CD4-positive, alpha-beta T cell treated with Interleukin-15 for 4 hours (primary cell): ENCODE measurements at places on chromosomes 5 and 9.
A peak's percentile ranks its signal among the peaks of the same experiment; 100 is the strongest.

- DNase-seq: peak; percentile 44
Observed at GRCh38 chr9:88578121-88579049, 43.4 kb downstream of the NXNL2 start.

DNA sequence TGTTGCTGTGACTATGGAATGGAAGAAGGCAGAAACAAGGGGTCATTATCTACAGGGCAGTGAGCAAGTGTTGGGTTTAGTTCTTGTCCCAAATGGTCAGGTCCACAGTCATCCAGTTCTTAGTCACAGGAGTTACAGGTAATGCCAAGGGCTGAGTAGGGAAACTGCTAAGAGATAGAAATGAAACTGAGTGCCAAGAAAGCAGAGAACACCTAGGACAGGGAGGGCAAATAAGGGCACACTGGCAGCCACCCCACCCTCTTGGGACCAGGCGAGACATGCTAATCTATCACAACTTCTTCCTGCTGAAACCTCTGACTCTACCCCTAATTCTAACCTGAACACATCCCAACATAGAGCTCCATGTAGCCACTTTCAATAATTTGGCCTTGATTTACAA, 103.2 kb downstream of the KLF4 start:
- no peak for DNase-seq

DNA sequence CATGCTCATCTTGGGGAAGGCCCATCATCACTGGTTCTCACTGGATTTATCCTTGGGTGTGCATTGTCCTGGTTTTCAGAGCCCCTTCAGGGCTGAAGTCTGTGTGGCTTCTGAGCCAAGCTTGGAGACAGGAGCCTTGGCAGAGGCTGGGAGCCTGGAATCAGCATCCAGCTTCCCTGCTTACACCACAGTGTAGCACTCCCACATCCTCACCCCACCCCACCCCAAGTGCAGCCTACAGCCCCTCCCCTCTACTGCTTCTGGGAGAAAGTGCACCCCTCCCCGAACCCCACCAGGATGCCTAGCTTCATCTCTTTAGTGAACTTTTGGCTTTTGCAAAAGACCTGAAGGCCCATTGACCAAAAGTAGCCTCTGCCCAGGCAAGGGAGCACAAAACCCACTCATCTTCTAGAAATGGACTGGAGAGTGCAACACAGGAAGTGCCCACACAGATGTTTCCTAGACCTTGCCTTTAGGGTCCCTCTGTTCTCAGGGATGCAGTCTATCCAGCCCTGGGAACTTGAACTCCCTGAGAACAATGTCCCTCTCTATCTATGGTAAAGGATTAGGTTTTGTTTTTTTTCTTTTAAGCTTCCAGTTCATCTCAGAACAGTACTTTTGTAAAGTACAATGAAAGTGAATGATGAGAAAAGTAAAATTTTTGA, 189.7 kb downstream of the PALM2AKAP2 start:
- no peak for DNase-seq

DNA sequence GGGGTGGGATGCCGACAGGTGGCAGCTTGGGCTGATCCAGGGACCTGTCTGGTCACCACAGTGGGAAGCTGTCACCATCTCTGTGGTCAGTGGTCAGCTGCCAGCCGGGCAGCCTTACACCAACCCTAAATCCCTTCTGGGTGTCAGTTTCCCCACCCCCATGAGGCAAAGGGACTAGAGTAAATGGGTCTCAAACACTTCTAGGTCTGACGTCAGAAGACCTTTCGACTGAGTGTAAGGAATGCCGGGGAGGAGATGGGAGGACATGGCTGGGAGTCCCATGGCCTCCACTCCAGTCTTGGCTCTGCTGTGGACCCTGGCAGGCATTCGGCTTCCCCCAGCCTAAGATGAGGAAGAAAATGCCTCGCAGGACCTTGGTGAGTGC, 40.3 kb upstream of the SLC25A51 start:
- DNase-seq: no peak

DNA sequence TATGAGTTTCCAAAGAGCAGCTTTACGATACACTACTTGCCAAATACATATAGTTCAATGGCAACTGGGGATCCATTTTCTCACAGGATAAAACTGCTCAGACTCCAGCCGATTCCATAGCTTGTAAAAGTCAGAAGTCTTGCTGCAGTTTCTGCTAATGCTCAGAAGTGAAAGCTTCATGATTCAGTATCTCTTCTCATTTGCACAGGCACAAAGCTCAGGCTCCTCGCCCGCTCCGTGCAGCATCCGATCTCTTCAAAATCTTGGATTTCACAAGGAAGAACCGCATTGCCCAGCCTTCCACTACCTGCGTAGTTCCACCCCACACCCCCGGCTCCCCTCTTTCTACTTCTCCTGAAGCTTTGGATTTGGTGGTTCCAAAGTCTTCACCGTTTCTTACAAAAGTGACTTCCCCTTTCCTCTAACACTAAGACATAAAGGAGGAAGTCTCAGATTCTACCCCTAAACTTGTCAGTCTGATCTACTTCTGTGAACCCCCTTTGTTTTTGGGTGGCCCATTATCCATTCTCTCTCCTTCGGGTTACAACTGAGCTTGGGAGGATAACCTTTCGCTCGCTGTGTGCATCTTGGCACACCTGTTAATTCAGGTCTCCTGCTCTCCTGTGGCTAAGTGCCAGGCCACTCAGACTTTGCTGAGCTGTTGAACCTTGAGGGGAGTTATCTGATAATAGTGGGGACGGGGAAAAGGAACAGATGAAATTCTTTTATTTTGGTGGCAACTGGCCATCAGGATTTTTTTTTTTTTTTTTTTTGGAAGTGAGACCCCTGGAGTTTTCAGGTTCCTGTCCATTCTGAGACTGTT, 194.1 kb downstream of the GNA14 start:
- no peak for DNase-seq

DNA sequence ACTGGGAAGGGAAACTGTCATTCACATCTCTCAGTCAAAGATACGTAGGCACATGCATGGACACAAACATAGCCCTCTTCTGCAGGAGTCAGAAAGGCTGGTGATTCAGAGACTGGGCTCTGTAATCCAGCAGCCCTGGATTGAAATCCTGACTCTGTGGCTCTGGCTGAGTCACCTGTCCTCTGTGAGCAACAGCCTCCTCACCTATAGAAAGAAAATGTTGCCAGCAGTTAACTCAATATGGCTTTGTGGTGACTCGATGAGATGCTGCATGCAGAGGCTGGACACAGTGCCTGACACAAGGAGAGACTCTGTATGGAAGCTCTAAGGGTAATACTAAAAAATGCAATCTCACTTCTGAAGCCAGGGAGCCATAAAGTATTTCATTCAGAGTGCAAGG, 23.9 kb upstream of the CDKN2AIPNL start:
- DNase-seq: peak; percentile 7

- peak; percentile 45 for DNase-seq
Observed at GRCh38 chr9:127980060-127980705, 606 bp downstream of the EEIG1 start.

DNA sequence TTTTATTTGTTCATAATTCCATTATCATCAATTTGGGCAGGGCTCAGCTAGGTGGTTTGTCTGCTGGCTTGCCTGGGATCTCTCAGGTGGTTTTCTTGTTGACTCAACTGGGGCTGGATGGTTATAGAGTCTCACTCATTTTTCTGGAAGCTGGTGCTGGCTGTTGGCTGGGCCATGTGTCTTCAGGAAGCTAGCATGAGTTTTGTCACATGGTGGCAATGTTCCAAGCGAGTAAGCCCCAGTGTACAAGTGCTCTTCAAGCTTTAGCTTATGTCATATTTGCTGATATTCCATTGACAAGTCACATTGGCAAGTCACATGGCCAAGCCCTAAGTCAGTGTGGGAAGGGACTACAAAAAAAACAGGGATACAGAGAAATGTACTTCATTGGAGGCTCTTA, 2.3 kb upstream of the RASEF start:
- DNase-seq: no peak

DNA sequence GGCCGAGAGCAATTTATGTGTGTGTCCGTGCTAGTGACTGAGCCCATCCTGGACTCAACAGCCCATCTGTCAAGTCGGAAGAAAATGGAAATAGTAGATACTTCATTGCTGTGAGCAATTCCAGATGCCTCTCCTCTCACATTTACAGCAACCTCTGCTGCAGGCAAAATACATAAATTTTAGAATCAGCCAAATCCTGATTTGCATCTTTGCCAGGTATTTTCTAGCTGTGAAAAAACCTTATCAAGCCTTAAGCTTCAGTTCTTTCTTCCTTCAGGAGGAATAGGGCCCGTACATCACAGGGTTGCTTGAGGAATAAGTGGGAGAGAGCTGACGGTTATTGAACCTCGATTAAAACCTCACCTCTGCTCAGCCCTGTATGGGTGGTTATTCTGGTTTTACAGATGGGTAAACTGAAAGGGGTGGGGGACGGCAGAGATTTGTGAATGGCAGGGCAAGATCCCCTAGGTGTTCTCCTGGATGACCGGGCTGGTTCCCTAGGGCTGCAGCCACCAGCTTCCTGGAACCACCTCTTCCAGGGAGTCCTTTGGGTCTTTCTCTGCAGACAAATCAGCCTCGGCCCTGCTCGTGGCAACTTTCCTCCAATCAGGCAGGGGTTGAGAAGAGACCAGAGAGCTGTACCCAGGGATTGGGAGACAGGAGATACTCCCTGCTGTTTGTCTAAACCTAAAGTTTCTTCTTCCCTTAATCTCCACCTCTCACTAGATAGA, 5.3 kb upstream of the MSX2 start:
- DNase-seq: no peak

DNA sequence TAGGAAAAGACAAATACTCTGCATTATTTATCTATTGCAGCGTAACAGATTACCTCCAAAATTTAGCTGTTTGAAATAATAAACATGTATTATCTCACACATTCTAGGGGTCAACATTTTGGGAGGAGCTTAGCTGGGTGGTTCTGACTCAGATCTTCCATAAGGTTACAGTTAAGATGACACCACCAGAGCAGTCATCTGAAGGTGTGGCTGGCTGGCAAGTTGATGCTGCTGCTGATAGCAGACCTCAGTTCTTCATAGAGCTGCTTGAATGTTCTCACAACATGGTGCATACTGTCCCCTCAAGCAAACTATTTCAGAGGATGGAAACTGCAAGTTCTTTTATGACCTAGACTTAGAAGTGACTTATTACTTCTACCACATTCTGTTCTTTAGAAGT, 146.3 kb upstream of the FSTL4 start:
- DNase-seq: no peak

DNA sequence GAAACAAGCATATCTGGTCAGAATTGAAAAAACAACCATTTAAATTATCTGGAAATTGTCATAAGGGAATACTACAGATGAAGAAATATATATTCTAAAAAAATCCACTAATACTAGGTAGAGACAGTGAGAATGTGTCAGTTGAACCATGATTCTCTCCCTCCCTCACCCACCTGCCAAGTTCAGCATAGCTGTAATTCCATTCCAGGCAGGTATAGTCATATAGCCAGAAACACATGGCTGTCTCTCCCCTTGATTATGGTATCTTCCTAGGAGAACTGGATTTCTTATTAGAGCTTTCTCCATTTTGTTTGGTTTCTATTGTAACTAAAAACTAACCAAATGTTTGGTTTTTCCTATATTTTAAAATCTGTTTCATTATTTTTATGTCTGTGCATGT, 509.2 kb downstream of the CDH10 start:
- DNase-seq: no peak

DNA sequence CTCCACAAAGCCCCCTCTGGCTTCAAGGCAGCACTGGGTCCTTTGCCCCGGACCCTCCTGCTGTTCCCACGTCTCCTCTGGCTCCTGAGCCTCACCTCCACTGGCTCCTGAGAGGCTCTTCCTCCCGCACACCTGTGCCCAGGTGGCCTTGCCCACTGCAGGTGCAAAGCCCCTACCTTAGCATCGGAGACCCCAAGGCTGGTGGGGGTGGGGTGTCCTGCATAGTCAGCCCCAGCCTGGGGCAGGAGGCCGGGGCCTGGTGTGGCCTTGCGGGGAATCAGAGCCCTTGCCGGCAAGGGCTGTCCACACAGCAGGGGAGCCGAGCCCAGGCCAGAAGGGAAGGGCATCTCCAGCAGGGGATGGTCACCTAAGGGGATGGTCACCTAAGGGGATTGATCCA, 41.3 kb upstream of the CEP72 start:
- no peak for DNase-seq

GRCh38 chr9:33025572-33026342, 684 bp downstream of the DNAJA1 start:
- peak; percentile 79 for DNase-seq

DNA sequence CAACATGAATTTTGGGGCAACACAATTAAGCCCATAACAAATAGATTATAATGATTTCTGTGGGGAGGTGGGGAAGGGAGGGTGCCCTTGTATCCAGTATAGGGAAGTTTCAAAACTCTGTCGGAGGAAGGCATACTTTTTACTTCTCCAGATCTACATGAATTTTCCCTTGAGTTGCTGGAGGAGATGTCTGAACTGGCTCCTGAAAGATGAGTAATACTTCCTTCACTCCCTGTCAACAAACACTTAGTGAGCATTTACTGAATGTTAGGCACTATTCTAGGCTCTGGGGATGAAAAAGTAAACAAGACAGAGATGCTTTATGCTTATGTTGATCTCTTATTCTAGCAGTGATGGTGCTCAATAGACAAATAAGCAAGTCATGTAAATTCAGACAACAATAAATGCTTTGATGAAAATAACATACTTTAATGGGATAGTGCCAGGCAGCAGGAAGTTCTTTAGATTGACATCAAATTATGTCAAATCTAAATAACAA, 197.9 kb upstream of the ANKH start:
- no peak for DNase-seq

DNA sequence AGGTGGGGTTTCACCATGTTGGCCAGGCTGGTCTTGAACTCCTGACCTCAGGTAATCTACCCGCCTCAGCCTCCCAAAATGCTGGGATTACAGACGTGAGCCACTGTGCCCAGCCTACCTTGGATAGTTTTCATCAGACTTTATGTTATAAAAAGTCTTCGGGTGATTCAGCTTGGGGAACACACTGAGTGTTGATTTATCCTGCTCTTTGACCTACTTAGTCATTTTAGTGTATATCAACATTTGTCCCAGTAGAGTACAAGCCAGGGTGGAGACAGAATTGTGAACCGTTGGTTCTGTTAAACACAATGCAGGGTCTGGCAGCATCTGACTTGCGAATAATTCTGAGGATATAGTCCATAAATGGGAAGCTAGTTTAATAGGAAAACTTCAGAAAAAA, 39.7 kb downstream of the NFX1 start:
- DNase-seq: no peak

GRCh38 chr5:71738662-71739361, 19.7 kb downstream of the CARTPT start:
- DNase-seq: no peak

DNA sequence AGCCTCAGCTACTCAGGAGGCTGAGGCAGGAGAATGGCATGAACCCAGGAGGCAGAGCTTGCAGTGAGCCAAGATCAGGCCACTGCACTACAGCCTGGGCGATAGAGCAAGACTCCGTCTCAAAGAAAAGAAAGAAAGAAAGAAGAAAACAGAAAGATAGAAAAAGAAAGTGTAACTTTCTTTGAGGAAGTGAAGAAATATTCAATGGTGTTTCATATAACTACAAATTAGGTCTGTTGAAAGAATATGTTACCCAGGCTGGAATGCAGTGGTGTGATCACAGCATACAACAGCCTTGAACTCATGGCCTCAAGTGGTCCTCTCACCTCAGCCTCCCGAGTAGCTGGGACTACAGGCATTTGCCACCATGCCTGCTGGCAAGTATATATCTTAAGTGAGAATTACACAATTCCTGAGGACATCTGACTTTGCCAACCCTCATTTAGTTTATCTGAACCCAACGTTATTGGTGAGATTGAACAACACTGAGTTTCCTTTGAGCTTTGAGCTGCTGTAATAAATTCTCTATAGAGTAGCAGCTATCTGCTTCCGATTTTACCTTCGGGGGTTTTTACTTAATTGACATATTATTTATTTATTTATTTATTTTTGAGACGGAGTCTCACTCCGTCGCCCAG, 2.0 kb upstream of the FAF2 start:
- no peak for DNase-seq
